ENCODE measurements at places on chromosomes 16 and 17.
A peak's percentile ranks its signal among the peaks of the same experiment; 100 is the strongest.

DNA sequence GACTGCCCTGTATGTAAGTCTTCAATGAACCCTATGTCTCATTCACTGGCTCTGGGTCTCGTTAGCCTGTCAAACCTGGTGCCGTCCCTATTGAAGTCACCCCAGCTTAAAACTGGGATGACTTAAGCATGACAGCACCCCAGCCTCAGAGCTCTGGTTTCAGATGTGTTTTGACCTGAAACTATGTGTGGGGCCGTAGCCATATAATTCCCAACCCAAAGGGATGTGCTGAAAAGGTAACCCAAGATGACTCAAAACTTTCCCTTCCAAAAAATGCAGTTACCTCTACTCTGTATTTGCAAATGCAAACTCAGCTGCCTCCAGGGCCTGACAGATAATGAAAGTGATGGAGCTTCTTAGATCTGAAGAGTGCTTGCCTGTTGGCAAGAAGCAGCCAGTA is 478.3 kb upstream of the ERCC4 start:
- no peak for DNase-seq

GRCh38 chr16:57141822-57142631 is 43.8 kb downstream of the PSME3IP1 start:
- DNase-seq = peak; percentile 55

DNA sequence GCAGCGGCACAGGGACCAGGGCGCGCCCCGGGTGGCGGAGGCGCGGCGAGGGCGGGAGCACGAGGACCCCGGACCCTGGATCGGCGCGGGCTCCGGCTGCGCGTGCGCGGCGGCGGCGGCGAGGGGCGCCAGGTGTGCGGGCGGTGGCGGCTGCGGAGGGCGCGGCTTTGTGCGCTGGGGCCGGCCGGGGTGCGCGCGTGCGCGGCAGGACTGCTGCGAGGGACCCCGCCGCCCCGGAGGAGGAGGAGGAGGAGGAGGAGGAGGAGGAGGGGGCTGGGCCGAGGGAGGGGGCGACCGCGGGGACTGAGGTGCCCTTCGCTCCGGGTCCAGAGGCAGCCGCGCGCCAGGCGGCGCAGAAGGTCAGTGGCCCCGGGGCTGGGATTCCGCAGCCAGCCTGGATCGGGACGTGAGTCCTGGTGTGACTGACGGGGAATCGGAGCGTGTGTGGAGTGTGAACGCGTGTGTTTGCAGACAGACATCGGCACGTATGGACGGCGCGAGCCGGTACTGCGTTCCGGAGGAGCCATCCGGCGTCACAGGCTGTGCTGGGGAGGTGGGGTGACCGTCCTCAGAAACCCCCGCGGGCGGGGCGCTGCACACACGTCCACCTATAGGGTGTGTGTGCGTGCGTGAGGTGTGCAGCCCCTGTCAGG is 19.5 kb upstream of the RAP1GAP2 start:
- no peak for DNase-seq

DNA sequence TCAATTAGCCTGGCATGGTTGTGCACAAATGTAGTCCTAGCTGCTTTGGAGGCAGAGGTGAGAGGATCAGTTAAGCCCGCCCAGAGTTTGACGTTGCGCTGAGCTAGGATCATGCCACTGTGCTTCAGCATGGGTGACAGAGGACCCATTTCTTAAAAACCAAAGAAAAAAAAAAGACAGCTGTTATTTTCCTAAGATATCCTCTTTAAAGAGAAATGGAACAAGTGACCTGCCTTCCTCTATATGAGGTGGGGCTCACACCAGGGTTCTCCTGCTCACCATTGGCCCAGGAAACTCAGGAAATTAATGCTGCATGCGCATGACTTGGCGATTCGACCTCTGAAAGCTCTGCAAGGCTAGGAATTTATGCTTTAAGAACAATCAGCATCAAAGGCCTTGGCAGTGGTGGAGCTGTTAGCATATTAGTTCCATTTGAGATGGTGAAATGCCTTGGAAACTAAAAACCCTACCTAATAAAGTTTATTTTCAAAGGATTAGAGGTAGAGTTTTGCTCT is 108.3 kb downstream of the RBFOX1 start:
- no peak for DNase-seq

DNA sequence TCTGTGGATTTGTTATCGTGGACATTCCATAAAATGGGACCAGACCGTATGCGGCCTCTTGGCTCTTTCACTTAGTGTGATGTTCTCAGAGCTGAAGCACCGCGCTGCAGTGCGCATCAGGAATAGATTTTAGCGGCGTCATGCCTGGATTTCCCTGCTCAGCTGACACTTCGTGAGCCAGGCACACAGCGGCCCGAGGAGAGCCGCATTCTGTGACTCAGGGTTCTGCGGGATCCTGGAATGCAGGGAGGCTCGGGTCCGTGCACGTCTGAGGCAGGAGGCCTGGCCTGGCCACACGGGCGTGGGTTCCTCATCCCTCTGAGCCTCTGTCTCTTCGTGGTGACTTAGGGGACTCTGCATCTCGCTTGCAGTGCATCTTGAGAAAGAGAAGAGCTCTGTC is 13.4 kb downstream of the CBFA2T3 start:
- no peak for DNase-seq

DNA sequence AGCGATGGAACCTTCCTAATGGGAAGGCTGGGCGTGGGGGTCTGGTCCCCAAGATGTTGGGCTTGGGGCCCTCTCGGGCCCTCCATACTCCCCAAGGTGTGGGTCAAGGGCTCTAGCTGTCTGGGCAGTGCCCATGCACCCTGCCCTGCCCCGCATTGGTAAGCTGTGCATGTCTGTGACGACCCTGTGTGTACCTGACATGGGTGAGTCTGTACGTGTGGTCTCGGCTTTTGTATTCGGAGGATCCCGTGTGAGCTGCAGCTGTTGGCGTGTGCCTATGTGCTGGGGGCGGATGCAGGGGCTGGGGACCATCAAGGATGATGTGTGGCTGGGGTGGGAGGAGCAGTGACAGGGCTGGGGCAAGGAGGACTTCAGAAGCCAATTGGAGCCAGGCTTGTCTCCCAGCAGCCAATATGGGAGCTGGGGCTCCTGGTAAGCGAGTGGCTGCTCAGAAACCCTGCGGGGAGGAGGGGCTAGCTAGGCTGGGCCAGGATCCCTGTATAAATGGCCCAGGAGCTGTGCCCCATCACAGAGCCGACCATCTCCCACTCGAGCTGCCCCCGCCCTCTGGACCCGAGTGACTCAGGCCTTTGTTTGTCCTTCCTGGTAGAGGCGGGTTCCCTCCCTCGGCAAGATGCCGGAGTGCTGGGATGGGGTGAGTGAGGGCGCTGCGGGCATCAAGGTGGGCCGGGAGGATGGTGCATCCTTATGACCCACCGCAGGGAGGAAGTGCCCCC is at the start of gene NDRG4:
Gene NDRG4 (plus strand): TSS at position 529 of the 737 bp plus-strand sequence. CDS start 106 bp downstream, at position 635.
- DNase-seq = peak; percentile 59

DNA sequence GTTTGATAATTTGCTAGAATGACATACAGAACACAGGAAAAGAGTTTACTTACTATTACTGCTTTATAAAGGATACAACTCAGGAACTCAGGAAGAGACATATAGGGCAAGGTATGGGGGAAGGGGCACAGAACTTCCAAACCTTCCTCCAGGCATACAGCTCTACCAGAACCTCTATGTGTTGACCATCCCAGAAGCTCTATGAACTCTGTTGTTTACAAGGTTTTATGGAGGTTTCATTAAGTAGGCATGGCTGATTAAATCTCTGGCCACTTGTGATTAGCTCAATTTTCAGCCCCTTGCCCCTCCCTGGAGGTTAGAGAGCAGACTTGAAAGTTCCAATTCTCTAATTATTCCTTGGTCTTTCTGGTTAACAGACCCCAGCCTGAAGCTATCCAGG is 60.2 kb upstream of the C17orf78 start:
- no peak for DNase-seq

GRCh38 chr16:15837761-15838160 is 19.1 kb downstream of the MYH11 start:
- no peak for DNase-seq

DNA sequence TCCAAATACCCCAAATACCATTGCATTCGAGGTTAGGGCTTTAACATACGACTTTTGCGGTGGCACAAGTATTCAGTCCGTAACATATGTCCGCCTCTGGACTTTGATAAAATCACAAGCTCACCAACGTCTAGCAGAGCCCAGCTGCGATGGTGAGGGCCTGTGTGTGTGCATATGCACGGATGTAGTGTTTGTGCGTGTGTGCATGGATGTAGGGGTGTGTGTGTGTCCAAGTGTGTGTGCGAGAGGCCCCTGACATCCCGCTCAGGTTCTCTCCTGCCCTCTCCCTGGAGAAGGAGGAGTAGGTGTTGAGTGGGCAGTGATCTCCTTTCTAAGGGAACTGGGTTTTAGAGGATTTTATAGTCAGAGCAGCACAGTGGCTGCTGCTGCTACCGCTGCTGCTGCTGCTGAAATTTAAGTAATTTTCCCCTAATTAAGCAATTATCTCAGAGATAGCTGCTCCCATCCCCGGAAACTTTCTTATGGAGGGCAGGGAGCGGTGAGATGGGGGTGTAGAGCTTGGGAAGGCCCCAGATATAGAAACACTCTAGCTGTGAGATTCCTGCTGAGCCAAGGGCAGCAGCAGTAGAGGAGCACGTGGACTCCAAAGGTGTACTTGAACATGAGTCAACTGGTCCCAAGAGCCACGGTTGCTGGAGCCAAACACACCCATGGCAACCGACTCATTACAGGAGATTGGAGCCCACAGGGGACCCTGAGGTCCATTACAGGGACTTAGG is 121.7 kb upstream of the SDK2 start:
- no peak for DNase-seq

DNA sequence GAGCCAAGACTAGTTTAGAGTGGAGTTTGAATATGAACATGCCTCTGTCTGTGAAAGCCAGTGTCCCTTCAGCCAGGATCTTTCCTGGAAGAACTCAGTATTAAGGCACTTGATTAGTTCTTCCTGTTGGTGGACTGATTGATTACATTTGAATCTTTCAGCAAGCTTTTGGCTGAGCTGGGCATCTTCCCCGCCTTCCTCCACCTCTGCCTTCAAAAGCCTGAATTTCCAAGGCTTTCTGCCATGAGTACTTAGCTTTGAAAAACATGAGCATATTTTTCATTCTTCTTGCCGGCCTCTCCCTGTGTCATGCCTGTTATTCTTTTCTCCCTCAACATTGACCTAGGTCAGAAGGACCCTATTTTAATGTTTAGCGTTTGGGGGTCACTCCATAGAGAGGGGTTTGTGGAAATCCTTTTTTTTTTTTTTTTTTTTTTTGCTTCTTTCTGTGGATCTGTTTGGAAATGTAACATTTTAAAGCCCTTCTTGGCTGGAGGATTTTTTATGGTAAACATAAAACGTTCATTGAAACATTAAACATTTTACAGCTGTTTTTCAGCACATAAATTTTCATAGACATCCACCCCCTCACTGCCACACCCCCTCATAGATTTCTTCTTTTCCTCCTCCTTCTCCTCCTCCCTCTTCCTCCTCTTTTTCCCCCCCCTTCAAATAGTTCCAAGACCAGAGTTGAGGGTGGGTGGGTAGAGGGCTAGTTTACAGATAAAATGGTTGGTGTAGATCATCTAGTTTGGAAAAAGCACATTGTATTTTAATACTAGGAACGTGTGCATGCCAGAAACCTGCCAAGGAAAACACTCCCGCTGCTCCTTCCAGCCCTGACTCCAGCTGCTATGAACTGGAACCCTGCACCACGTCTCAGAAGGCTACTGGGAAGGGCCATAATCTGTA is 645.9 kb downstream of the WWOX start:
- DNase-seq = no peak

Data from NB4 (cell line).